Activated gamma-delta T cell treated with anti-CD3 and anti-CD28 coated beads, Interleukin-2, amount 50 U/mL, for 16 hours (primary cell): ENCODE measurements at places on chromosomes 2 and 18.

- no peak for DNase-seq
These were observed 1.2 kb downstream of the PTPN4 start for GRCh38 chr2:119760956-119761275.

DNA sequence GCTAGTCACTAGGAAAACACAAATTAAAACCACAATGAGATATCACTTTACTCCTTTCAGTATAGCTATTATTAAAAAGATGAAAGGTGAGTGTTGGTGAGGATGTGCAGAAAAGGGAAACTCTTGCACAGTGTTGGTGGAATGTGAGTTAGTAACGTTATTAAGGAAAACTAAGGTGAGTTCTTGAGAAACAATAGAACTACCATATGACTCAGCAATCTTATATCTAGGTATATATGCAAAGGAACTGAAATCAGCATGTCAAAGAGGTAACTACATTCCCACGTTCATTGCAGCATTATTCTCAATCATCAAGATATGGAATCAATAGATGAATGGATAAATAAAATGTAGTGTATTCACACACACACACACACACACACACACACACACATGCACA lies 117.3 kb upstream of the HNMT start:
- no peak for DNase-seq

DNA sequence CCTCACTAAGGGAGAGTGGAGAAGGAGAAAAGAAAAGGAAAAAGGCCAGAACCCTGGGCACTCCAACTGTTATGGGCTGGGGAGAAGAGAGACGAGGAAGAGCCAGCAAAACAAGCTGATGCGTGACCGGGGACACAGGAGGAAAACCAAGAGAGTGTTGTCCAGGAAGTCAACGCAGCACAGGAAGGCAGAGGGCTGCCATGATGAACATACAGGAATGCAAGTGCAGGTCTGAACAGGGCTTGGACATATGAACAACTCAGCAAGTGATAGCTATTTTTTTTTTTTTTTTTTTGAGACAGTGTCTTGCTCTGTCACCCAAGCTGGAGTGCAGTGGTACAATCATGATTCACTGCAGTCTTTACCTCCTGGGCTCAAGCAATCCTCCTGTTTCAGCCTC lies 28.4 kb downstream of the SIX3 start:
- DNase-seq, result no peak

- DNase-seq, result no peak
These were observed 23.1 kb upstream of the DSG3 start for GRCh38 chr18:31424383-31424988.

- DNase-seq, result no peak
These were observed 143.5 kb upstream of the LMAN1 start for GRCh38 chr18:59502274-59503175.

- no peak for DNase-seq
These were observed 359.4 kb upstream of the DSEL start for GRCh38 chr18:67875944-67876343.

DNA sequence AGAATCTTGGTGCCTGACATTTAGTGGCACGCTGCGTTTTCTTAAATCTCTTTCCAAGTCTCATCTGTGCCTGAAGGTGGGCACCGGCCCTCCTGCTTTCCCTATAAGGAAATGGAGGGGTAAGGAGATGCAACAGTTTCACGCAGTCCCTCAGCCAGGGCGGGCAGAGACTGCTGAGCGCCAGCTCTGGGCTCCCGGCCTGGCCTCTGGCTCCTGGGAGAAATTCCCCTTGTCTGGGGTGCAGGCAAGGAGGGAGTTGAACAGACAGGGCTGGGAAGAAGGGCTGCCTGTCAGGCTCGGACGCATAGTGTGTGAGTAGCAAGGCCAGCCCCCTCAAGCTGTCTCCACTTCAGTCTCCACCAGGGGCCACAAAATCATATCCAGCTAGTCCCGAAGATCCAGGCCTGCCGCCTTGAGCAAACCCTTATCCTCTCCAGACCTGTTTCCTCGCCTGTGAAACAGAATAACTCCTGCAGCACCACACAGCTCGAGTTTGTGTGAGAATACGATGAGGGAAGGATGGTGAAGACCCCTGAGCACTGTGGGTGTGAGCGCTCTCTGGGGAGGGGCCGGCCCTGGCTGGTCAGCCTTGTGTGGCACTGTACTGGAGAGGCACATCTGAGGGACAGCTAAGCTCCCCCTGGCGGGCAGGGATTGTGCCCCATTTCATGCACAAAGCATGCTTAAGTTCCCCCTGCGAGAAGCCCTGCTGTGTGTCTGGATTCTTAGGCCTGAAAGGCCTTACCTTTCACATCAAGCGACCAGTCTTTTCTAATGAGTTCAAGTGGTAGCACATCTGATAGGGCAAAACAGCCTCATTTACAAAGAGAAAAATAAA lies 33.8 kb downstream of the SDC1 start:
- no peak for DNase-seq

DNA sequence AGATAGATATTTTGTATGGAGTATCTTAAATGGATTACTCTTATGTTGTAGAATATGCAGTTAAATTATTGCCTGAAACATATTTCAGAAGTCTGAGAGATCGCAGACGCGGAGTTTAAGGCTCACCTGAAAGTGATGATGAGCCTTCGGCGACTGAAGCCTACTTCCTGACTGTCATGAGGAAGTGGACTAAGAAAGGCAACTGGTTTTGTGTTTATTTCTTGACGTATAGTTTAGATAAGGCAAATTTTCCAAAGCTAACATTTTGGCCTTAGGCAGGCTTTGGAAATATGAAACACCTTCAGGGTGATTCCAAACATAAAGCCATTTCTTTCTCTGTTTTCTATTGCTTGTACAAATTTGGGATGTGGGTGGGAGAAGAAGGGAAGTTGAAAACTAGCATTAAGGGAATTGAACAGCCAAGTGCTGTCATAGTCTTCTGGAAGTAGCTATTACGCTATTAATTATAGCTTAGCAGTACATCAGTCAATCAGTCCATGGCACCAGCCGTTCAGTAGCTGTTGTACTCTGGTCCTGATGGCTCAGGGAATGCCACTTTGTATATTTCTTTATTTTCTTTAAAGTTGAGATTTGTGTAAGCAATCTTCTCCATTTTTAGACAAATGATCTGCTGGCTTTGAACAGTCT lies 1.5 kb downstream of the GRHL1 start:
- DNase-seq, result no peak

- DNase-seq, result no peak
These were observed 187.1 kb downstream of the ZBTB7C start for GRCh38 chr18:48222118-48222517.

GRCh38 chr2:36516136-36516870 lies 81.7 kb downstream of the FEZ2 start:
- DNase-seq, result no peak

- no peak for DNase-seq
These were observed 22.9 kb upstream of the GRB14 start for GRCh38 chr2:164644036-164644700.

GRCh38 chr18:24130494-24130893 lies 8.4 kb upstream of the CABYR start:
- no peak for DNase-seq

GRCh38 chr2:45862843-45863242 lies 211.4 kb downstream of the PRKCE start:
- no peak for DNase-seq

DNA sequence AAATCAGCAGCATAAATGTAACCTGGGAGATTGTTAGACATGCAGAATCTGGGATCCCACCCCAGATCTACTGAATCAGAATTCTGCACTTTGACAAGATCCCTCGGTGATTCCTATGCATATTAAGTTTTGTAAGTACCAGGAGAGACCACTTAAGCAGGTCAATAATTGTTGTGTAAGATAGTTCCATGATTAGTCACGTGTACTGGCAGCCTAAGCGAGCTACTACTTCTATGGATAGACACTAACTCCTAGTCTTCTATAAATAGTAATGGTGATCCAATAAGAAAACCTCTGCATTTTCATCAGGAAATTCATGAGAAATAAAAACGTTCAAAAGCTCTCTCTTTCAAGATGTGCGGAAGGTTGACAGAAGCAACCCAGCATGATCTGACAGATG lies 988.2 kb upstream of the CHAC2 start:
- DNase-seq, result no peak

- DNase-seq, result no peak
These were observed 811.3 kb downstream of the CPS1 start for GRCh38 chr2:211367711-211368110.

DNA sequence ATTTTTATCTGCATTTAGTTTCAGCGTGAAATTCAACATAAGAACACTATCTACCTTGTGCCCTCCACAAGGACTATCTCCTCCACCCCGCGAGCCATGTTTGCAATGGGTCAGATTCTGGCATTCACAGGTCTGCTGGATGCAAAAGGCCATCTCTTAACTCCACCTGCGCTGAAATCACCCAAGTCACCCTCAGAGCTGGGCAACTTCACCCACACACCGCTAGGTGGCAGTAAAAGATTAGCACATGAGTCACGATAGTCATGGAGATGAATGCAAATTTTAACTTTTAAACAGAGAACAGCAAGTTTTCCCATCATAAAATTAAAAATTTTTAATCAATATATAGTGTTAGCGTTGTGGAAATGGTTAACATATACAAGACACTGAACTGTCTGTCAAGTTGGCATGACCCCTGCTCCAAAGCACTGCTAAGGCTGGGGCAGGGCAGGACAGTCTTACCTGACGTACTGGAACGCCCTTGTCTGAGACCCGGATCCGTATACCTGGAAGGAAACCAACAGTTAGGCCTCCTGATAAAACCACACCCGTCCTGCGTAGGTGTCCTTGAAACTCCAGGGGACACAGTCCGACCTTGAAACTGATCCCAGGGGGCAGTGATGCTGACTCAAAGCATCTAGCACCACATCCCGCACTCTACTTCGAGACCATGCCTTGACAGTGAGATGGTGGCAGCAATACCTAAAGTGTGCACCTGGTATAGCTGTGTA lies 89.6 kb downstream of the UXS1 start:
- peak; percentile 46 for DNase-seq

GRCh38 chr2:167264380-167264779 lies 376.1 kb downstream of the XIRP2 start:
- DNase-seq, result no peak

DNA sequence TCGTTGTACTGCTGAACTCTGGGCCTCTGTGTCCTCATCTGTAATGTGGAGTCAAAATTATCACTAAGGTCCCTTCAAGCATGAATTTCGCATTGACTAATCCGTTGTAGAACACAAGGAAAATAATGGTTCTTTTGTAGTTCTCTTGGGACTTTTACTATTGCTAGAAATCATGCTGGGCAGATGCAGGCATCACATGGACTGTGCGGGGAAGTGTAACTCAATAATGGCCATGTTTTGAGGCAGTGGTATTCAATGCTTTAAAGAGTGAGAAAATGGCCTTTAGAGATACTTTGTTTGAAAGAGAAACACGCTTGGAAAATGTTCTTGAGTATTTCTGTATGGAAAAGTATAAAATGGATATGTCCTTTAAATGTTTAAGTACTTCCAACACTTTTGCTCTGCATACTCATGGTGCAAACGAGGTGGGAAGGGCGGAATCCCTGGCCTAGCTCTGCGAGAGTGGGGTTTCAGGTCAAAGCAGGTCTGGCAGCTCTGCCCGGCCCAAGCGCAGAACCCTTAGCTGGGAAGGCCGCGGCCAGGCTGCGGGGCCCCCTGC lies 117.3 kb upstream of the MSTN start:
- DNase-seq, result no peak

GRCh38 chr2:98355881-98356280 lies 9.6 kb downstream of the CNGA3 start:
- DNase-seq, result no peak

GRCh38 chr2:33616873-33617272 lies 17.8 kb upstream of the FAM98A start:
- no peak for DNase-seq

GRCh38 chr18:55386545-55386944 lies 201.4 kb downstream of the TCF4 start:
- DNase-seq, result no peak

DNA sequence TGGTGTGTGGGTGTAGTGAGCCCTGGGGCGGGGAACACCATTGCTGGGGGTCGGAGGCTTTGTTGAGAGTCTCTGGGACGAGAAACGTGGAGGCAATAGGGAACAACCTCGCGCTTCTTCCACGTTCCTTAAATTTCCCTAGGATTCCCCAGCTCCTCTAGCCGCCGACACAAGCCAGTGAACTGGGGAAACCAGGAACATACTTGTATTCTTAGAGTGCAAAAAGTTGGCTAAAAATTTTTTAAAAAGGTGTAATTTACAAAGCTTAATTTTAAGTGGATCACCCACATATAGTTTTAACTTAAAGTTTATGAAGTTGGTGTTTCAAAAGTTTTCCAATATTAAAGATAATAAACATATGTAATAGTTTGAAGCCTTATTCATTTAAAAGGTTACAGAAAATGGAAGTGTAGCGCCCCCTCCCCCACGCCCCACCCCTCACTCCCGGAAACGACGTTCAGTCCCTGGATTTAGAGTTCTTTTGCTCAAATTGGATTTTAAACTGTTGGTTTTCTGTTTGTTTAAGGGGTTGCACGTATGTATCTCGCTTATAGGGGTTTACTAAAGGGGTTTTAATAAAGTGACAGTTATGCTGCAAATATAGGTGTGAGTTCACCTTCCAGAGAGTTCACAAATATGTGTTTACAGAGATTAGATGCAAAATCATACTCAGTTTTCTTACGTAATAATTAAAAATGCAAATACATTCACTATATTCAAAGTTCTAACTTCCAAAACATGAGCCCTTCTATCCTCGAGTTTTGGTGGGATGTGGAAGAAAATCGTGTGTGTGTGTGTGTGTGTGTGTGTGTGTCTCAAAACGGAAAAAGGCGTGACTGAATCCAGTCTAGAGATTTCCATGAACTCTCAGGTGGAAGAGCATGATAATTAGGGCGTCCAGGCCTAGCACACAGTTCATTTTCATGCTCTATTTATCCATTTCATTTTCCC lies 872 bp downstream of the DSG2 start:
- DNase-seq, result no peak

DNA sequence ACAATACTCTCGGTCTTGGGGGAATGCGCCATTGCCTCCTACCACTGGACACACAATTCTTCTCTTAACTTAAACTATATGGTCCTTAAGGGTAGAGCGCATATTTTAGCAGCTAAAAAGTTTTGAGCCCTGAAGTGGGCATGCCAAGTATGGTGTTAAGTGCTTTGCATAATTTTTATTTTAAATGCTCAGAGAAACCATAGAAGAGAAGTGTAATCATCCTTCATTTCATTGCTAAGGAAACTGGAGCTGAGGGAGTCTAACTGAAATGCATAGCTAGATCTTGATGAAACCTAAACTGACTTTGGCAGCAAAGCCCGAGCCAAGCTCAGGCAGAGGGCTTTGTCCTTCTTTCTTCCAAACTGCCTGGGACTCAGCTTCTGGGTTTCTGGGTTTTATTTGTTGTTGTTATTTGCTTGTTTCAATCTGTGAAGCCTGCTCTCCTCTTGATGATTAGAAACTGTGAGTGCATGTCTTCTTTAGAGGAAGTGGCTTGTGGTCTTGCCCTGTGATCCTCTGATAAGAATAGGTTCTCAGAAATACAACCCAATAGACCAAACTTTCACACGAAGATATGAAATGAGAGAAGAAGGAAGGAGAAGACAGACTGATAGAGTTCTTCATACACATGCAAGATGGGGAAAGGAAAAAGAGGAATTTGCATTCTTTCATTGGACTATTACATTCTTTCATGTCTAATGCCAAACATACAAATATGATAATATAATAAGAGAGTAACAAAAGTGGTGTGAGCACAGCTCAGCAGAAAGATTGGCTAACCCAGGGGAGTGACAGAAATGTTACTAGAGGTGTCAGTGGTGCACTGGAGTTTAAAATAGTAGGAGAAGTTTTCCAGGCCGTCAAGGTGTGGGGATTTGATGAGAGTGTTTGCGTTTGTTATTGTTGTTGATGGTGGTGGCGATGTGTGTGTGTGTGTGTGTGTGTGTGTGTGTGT lies 7.5 kb upstream of the RNF144A start:
- no peak for DNase-seq
